ENCODE measurements at places on chromosomes 5 and 9. TPM values are rescaled to one million over a fixed set of nuclear protein-coding genes. Genes with fewer than 3 reads are reported as not detected.

The C5orf52 gene
- not detected for total RNA-seq

The AHRR gene
- total RNA-seq: 0.09 TPM

The GRXCR2 gene
- total RNA-seq: not detected

The EDIL3 gene
- 127 TPM for total RNA-seq

The BTNL3 gene
- not detected for total RNA-seq

The PPP3R2 gene
- not detected for total RNA-seq

The CRHBP gene
- not detected for total RNA-seq

The UGT3A2 gene
- not detected for total RNA-seq

The NDOR1 gene
- 8.3 TPM for total RNA-seq

The LOX gene
- total RNA-seq: 60.5 TPM

The PLAC8L1 gene
- total RNA-seq: not detected

The LHX2 gene
- 4.0 TPM for total RNA-seq

The CD274 gene
- 3.6 TPM for total RNA-seq

The MYOT gene
- total RNA-seq: not detected

The PCDHGB1 gene
- 0.06 TPM for total RNA-seq

The SPINK5 gene
- 0.95 TPM for total RNA-seq

The CDC20B gene
- not detected for total RNA-seq

The TLR4 gene
- 5.9 TPM for total RNA-seq

The EXD3 gene
- 5.3 TPM for total RNA-seq
